ENCODE measurements at places on chromosomes 3 and 15. TPM values are rescaled to one million over a fixed set of nuclear protein-coding genes. Genes with fewer than 3 reads are reported as not detected.

DNA sequence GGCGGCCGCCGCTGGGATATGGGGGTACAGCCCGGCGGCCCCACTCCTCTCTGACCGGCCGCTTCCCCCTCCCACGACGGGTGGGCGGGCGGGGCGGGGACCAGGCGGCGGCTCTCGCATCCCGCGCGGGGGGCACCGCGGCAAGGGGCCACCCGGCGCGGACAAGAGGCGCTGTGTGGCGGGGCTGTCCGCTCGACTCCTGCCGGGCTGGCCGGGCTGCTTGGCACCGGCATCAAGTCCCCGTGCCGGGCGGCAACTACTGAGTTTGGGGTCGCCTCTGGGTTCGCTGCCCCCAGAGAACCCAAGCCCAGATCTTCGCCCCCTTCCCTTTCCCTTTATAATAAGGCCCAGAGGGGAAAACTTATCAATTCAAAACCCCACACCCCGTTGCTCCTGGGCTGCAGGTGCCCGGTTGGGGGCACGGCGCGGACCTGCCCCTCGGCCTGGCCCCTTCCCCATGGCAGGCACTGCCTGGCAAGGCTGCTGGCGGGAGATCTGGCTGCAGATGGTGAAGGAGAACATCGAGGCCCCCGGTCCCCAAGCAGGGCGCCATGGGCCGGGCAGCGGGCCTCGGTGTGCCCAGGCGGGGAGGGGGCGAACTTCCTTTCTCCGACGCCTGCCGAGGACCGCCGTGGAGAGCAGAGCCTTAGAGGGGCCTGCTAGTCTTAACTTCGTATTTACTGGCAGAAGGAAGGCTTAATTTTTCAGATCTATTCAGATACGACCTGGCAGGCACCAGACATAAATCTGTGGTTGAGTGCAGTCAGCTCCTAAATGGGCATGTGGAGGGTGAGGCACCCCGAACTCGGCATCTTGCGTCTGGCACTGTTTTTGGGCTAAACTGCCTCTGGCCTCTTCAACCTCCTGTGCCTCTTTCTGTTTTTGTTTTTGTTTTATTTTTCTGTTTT lies 911 bp downstream of the APBA2 start:
- DNase-seq = no peak

GRCh38 chr3:141268306-141268705 lies 36.7 kb downstream of the PXYLP1 start:
- no peak for DNase-seq

Gene TIMP4
- 3.1 TPM for total RNA-seq

DNA sequence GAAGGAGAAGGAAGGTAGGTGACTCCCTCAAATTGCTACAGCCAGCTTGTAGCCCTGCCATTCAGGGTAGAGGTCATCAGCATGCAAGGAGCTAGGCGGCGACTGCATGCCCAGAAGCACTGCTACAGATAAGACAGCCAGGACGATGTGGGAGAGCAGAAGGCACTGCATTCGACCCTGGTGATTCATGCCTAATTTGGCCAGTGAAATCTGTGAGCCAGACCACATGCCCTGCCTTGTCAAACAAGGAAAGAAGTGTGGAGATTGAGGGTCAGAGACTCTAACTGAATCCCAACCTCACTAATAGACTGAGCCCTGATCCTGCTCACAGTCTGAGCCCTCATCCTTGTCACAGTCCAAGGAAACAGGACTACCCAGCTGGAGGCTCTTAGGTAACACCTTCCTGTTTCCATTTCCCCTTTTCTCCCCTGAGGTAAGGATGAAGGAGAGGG lies 86.6 kb downstream of the LINGO1 start:
- no peak for DNase-seq

GRCh38 chr15:60507596-60508424 lies 28.9 kb upstream of the ICE2 start:
- peak; percentile 52 for DNase-seq

GRCh38 chr3:194976874-194977273 lies 291.2 kb downstream of the FAM43A start:
- no peak for DNase-seq

Gene PEX5L
- total RNA-seq = not detected

DNA sequence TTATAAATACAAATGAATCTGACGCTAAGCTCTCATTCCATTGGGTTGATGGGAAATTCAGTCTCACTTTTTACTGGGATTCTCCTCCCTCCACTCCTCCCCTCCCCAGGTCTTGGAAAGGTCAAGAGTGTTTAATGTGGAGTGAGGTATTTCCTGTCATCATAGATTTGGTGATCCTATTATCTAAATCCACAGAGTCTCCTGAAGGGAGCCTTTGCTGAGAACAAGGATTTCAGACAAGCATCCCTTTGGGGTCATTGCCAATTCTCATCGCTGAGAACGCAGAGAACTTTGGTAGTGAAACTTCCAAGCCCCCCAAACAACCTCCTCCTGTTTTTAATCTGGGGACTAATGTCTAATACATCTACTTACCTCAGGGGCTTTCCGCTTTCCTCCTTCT lies 297.9 kb downstream of the OTOL1 start:
- no peak for DNase-seq

GRCh38 chr3:128814519-128815317 lies 64.7 kb upstream of the ACAD9 start:
- no peak for DNase-seq

- no peak for DNase-seq
These were observed 45.2 kb downstream of the FBXO22 start for GRCh38 chr15:75948761-75949296.

DNA sequence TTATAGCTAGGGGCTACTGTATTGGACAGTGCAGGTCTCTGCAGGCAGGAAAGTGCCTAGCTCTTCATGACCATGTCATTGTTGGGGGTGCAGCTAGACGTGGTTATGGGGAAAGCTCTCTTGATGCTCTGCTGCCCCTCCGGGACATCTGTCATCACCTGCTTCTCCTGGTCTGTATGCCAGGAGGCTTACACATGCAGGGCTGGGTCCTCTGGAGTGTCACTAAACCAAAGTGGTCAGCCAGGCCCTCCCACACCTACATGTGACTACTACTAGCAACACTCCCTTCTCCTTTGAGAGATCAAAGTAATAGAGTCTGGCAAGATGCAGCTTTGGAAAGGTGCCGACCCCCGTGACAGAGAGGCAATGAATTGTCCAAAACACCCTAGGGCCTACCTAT lies 98.5 kb downstream of the SST start:
- no peak for DNase-seq

Gene CLDN18
- 0.44 TPM for total RNA-seq

- no peak for DNase-seq
These were observed 42.9 kb upstream of the NEO1 start for GRCh38 chr15:73009066-73010056.

- DNase-seq = no peak
These were observed 534.1 kb upstream of the GRM7 start for GRCh38 chr3:6326771-6327170.

- DNase-seq = no peak
These were observed 89.8 kb downstream of the KLHL25 start for GRCh38 chr15:85704720-85705429.

DNA sequence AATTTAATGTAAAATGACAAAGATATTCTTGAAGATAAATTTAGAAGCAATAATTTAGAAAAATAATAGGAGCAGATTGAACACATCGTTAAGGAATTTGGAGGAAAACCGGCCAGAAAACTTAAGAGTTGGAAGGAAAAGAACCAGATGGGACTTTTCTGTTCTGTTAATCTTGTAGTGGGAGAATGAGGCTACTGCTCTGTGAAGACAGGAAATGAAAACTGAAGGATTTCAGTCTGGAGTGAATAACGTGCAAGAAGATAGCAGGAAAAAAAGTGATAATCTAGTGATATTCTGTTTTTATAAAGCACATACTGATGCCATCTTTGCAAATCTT lies 74.2 kb downstream of the DPPA2 start:
- no peak for DNase-seq

- no peak for DNase-seq
These were observed 83.2 kb upstream of the ATP10A start for GRCh38 chr15:25946241-25946805.

DNA sequence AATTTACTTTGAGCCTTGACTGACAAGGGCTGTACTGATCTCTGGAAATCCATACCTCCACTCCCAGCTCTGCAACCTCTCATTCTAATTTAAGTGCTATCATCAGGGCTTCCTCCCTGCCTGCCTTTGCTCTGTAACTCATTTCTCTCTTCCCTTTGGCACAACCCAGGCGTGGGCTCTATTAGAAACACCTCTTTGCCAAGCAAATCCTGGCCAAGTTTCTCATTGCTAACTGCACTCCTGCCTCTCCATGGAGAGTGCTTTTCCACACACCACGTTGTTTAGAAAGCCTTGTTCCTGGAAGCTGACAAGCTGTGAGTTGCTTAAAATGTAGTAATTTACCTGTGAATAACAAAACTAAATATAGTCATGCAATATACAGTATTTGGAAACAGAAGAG lies 20.1 kb upstream of the FSTL1 start:
- no peak for DNase-seq

- DNase-seq = no peak
These were observed 83.6 kb upstream of the SMAD3 start for GRCh38 chr15:66981771-66982170.

Gene DUOXA2
- 48.5 TPM for total RNA-seq

DNA sequence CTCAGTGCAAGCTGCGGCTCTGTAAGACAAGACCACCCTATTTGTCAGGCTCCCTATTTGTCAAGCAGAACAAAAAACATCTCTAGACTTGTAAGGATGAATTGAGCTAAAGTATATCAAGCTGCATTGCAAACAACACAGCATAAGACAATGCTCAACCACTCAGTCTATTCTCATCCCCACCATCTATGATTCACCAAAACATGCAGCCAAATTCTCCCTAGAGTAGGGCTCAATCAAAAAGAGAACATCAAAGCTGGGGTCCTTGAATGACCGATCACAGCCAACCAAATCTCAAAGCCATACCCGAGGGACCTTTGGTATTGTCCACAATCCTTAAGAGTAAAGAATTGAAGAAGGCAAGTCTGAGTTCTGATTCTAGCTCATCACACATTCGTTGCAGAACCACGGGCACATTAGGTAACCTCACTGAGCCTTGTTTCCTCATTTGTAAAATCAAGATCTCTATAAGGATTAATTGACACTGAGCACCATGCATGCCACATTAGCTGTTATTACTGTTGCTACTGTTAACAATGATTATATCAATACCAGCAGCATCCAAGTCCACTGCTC lies 31.2 kb downstream of the RFTN1 start:
- DNase-seq = no peak

Gene ROBO2
- 0.88 TPM for total RNA-seq

GRCh38 chr15:68012911-68013310 lies 41.2 kb upstream of the PIAS1 start:
- peak; percentile 43 for DNase-seq

DNA sequence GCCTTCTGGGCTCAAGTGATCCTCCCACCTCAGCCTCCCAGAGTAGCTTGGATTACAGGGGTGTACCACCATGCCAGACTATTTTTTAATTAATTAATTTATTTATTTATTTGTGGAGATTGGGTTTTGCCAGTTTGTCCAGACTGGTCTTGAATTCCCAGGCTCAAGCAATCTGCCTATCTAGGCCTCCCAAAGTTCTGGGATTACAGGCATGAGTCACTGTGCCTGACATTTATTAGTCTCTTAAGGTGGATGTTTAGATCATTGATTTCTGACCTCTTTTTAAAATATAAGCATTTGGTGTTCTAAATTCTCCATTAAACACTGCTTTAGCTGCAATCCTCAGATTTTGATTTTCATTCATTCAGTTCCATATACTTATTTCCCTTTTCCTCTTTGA lies 15.6 kb downstream of the FBXW12 start:
- DNase-seq = no peak

- no peak for DNase-seq
These were observed 1.1 kb downstream of the FAM240A start for GRCh38 chr3:46613313-46614005.

DNA sequence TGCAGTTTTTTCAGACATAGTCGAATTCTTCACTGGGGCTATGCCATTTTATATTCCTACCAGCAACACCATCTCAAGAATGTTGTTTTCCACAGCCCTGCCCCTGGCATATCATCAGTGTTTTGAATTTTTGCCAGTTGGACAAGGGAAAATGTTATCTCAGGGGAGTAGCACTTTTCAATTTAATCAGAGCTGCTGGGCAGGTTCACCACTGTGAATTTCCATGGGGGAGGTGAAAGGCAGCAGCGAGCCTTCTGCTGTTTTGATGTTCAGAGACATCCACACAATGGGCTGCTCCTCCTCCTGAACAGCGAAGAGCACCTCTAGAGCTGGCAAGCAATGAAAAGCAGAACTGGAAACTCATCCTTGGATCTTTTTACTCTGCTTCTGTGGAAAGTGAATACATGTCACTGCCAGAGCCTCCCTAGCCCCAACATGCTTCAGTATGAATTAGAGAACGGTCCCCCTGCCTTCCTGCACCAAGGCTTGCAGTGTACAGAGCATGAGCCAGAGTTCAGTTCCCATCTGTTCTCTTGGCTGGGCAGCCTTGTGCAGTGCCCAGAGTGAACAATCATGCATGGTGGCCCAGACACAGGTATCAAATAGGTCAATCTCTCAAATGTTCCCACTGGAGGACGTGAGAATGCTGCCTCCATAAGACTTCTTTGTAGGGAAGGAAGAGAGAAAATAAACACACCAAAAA lies 56.1 kb upstream of the RAD18 start:
- no peak for DNase-seq

DNA sequence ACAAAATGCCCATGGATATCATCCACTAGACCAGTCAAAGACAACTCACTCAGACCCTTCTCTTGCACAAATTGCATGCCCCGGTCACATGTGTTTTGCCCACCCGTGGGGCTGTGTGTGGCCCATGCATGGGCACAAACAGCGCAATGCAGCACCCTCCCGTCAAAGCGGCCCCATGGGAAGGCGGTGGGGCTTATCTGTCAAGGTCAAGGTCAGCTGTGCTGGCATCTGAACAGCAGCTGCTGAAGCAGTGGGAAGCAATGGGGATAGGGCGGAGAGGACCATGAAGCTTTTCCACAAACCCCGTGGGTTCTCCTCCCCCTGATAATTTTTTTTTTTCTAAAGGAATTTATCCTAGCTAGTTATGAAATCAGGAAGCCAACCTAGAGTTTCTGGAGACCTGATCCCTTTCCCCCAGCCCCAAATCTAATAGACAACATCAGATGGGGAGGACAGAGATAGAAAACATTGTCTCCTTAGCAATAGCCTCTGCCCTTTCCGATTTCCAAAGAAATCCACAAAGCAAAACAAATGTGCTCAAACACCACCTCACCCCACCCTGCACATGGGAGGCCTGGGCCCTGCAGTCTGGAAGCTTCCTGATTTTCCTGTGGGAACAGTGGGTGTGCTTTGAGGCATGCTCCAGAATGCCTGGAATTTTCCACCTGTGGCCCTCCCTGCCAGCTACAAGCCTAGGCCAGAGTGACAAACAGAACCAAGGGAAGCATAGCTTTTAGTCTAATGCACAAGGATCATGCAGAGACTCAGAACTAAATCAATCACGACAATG lies 84.4 kb downstream of the BDH1 start:
- no peak for DNase-seq

Gene ADAMTS7
- 1.6 TPM for total RNA-seq

- no peak for DNase-seq
These were observed 317.8 kb upstream of the C2CD4B start for GRCh38 chr15:62482785-62483429.

DNA sequence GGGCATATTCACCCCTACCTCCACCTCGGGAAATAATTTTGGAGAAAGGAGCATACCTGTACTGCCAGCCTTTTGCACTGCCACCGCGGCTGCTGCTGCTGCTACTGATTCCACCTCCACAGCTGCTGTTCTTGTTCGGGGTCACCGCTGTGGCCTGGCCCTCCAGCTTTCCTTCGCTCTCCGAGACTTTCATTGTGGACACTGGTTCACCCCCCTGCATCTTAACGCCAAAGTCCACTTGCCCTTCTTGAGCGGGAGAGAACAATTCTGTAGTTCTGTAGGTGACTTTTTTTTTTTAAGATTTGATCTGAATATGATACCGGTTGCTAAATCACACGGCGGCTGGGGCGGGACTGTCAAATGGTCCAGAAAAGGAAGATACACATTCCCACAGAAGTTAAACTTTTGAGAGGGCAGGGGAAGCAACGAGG lies 701 bp downstream of the OSBPL11 start:
- DNase-seq = peak; percentile 57
